NAMALWA (cell line): ENCODE measurements at places on chromosomes 16 and 17.

DNA sequence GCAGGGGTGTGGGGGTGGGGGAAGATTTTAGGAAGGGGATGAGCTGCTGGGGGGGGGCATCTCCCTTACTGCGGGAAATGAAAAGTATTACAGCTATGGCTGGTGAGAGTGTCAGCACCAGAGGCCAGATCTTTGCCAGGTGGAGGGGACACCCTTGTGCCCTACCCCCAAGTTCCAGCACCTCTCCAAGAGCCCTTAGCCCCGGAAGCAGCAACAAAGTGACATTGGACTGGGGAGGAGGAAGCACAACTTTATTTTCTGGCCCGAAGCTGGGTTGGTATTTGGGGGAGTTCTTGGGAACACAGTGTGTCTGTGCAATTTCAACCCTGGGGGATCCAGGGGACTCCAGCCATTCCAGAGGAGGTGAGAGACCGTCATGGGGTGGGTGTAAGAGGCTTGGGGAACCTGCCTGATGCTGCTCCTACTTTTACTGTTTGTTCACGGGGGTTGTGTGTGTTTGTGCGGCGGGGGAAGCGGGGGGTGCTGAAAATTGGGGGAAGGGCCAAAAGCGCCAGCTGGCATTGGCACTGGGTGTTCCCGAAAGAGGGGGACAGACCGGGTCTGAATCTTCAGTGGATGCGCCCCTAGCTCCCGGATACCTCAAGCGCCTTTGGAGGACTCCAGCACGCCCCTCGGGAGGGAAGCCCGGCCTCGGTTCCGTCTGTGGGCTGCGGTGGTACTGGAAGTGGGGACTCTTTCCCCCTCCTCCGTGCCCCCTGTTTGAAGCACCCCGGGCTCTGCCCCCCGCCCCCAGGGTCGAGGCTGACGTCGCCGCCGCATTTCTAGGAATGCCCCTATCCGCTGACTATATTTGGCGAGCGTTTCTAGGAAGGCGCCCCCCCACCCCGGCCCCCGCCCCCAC, 230.3 kb downstream of the MRTFB start:
- DNase-seq, result peak; percentile 55

- DNase-seq, result no peak
These were observed 481 bp downstream of the PDK2 start for GRCh38 chr17:50095626-50096037.

- no peak for DNase-seq
These were observed 14.1 kb downstream of the PDZD9 start for GRCh38 chr16:21986692-21987246.

GRCh38 chr17:49342575-49342936, 19.5 kb downstream of the ZNF652 start:
- no peak for DNase-seq

- DNase-seq, result no peak
These were observed 995 bp upstream of the JMJD8 start for GRCh38 chr16:684961-685696.

DNA sequence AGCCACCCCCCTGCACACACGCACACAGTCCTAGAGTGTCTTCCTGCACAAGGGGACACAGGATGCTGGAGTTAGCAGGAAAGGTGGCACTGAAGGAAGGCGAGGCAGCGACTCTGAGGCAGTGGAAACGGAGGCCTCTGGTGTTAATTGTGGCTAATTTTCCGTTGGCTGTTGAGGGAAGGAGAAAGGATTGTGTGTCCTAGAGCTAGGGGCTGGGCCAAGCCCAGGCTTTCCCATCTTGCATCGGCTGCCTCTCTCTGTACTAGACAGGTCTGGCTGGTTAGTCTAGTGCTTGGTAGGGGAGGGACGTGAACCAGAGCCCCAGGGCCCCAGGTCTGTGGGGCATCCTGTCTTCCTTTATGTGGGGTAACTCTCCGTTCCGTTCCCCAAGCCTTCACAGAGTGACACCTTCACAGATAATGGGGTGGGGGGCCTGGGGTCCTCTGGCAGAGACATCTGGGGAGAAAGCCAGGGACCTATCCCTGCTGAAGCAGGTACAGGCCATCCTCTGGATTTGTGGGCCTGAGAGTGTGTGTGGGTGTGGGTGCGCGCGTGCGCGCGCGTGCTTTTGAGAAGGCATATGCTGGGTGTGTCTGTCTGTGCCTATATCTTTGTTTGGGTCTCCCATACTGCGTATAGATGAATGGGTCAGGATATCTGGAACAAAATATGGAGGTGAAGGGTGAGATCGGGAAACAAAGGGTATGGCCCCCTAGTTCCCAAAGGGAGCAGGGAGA, at the start of gene CHD3:
TSS of gene CHD3 (plus strand) at position 606 of the 737 bp plus-strand sequence. CDS start 212 bp downstream, outside the sequence.
- no peak for DNase-seq

GRCh38 chr16:83552228-83552627, 255.6 kb upstream of the HSBP1 start:
- no peak for DNase-seq

DNA sequence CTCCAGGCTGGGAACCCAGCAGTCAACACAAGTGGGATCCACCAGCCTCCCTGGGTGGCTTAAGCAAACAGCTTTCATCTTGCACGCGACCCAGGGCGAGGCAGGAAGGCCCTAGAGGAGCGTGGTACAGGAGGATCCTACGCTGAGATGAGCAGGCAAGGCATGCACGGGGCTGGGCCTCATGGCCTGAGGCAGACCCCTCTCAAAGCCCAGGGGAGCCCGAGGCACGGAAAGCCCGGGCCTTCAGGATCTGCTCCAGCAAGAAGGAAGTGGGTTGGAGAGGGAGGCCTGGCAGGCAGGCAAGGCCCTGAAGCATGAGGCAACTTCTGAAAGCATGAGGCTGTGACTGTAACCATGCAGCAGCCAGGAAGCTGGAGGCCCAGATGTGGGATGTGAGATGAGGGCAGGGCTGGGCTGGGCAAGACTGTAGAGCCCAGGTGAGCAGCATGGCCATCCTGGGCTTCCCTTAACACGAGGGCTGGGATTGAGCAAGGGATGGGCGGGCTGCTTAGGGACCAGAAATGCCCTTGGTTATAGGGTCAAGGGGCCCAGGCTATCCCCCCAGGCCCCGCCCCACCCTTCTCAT, 338.7 kb downstream of the C16orf95 start:
- no peak for DNase-seq

GRCh38 chr16:19289811-19290485, 4.4 kb downstream of the CLEC19A start:
- DNase-seq, result no peak

DNA sequence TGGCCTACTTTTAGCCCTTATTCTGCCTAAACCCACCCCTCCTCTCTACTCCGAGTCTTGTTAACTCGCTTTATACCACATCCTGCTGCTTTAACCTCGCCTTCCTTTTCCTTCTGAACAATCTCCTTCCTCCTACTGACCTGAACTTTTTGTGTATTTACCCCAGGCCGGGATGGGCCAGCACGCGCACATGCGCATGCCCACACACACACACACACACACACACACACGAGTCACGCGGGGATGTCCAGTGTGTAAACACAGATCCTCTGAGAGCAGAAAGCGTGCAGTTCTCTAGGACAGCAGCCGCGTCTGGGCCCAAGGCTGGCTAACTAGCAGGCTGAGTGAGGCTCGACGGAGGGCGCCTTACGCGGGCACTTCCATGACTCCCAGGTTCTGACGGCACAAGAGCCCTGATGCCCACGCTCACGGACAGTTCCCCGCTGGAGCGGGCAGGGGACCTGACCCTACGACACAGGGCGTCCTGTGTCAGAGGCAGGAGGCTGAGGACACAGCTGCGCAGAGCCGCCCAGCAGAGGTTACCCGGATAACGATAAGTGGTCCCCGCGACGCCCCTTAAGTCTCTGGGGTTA, 610 bp downstream of the PIK3R5 start:
- DNase-seq, result no peak

- peak; percentile 85 for DNase-seq
These were observed 28.7 kb downstream of the MPG start for GRCh38 chr16:106623-107324.

DNA sequence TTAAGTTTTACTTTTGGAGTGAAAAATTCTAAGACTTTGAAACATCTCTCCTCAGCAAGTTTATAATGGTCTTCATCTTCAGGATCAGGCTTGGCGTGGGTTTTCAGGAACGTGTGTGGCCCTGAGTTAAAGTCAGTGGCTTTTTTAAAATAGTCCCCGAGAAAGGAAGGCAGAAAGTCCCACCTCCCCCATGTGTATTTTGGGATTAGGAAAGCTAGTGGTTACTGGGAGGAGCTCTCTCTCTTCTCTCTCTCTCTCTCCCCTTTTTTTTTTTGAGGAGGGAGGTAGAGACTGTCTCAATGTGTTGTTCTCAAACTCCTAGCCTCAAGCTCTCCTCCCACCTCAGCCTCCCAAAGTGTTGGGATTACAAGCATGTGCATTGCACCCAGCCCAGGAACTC, 213.2 kb downstream of the IRX3 start:
- no peak for DNase-seq

DNA sequence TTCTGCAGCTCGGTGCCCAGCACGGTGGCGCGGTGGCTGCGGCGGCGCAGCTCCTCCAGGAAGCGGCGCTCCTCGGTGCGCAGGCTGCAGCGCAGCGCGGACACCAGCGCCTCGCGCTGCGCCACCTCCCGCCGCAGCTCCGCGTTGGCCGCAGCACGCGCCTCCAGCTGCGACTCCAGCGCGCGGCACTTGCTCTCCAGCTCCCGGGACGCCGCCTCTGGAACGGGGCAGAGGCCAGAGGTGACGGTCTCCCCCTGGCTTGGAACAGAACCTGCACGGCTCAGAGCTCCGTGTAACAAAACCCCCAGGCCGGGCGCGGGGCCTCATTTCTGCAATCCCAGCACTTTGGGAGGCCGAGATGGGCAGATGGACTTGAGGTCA, 13.2 kb upstream of the CLUH start:
- no peak for DNase-seq
